Body of pancreas (tissue), 4 donors: ENCODE measurements at places on chromosomes 7 and 10. TPM values are rescaled to one million over a fixed set of nuclear protein-coding genes. Genes with fewer than 3 reads are reported as not detected.

The HKDC1 gene
- total RNA-seq, result 6.7 TPM

The CNPY1 gene
- total RNA-seq, result not detected

The JCAD gene
- 22.4 TPM for total RNA-seq

DNA sequence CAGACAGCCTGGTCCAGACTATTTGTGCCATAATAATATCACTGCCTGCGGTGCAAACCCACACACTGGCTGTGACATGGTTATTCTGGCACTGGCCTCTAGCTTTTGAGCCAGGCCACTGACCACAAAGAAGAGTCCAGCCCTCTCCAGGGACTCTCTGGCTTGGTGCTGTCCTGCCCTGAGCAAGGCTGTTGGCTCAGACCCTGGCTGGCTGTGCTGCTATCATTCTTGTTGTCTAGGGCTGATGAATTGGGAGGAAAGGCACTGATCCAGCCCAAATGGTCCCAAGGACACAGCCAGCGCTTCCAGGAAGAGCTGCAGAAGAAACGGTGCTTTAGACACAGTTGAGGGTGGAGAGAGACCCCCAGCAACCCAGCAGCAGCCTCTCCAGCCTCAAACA, 80.8 kb downstream of the TMEM130 start:
- H3K4me1 ChIP-seq, result no peaks in the 10 kb centered on the region
- H3K27ac ChIP-seq, result no peak overlapping the region
- H3K36me3 ChIP-seq, result no peaks in the 10 kb centered on the region
- DNase-seq, result no peak
- no peaks in the 10 kb centered on the region for H3K27me3 ChIP-seq

GRCh38 chr10:31977440-31978155, 49.0 kb upstream of the ARHGAP12 start:
- H3K4me1 ChIP-seq, result peaks cover 3% of the 10 kb centered on the region
- H3K27ac ChIP-seq, result no peak overlapping the region

GRCh38 chr7:8134089-8134733, 127.8 kb downstream of the ICA1 start:
- no peaks in the 10 kb centered on the region for H3K36me3 ChIP-seq
- no peaks in the 10 kb centered on the region for H3K27me3 ChIP-seq
- H3K4me1 ChIP-seq, result no peaks in the 10 kb centered on the region
- no peak for DNase-seq
- H3K4me3 ChIP-seq, result no peak overlapping the region

DNA sequence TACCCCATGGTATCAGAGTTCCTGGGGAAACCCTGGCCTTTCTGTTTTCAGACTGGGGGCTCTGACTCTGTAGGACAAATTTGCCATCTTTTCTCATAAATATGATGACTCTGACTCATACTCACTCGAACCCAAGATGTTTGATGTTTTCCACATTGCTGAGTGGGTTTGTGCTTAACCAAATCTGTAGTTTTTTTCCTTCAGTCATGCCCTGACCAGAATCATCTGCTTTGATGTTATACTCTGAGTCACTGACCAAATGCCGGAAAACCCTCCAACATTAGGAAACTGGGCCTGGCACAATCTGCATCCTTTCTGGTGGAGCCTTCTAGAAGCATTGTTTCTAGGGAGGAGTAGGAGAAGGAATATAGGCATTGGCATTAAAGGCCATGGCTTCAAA, 118.7 kb downstream of the C10orf105 start:
- no peaks in the 10 kb centered on the region for H3K27me3 ChIP-seq
- no peak overlapping the region for H3K27ac ChIP-seq
- peaks cover 22% of the 10 kb centered on the region for H3K4me1 ChIP-seq

- no peaks in the 10 kb centered on the region for H3K36me3 ChIP-seq
- H3K27me3 ChIP-seq, result no peaks in the 10 kb centered on the region
- no peaks in the 10 kb centered on the region for H3K4me1 ChIP-seq
- no peak overlapping the region for H3K27ac ChIP-seq
- DNase-seq, result no peak
- no peak overlapping the region for H3K4me3 ChIP-seq
These were observed 1092.5 kb upstream of the C7orf33 start for GRCh38 chr7:147498081-147498480.

DNA sequence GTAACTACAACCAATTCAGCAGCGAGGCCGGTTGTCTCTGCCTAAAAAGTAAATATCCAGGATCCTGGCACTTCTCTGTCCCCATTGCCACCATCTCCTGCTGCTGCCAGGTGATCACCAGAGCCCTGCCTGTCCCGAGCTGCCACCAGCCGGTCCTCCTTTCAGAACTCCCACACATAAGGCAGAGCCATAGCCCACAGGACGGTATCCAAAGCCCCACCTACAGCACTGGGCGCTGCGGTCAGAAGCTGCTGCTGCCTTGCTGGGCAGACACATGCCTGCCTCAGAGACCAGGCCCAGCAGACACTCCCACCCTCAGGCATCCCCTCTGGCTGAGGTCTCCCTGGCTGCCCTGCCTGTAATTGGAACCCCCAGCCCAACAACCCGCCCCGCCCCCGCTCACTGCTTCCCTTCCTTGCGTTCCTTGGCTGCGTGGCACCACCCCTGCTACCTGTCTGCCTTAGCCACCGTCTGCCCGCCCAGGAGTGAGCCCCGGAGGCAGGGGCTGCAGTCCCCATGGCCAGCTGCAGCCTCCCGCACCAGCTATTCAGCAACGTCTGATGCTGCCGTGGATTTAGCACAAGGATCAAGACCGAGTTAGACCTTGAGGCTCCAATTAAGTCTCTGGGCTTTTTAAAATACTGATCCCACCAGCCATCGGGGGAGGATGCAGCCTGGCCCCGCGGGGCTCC, 100.7 kb downstream of the CYTH3 start:
- no peaks in the 10 kb centered on the region for H3K27me3 ChIP-seq
- no peak overlapping the region for H3K27ac ChIP-seq
- no peaks in the 10 kb centered on the region for H3K36me3 ChIP-seq
- H3K4me3 ChIP-seq, result no peak overlapping the region
- H3K4me1 ChIP-seq, result no peaks in the 10 kb centered on the region
- no peak for DNase-seq

- H3K27ac ChIP-seq, result no peak overlapping the region
- no peak for DNase-seq
- no peak overlapping the region for H3K4me3 ChIP-seq
- H3K4me1 ChIP-seq, result no peaks in the 10 kb centered on the region
- H3K27me3 ChIP-seq, result no peaks in the 10 kb centered on the region
These were observed 80.7 kb upstream of the HDAC9 start for GRCh38 chr7:18414885-18415284.

DNA sequence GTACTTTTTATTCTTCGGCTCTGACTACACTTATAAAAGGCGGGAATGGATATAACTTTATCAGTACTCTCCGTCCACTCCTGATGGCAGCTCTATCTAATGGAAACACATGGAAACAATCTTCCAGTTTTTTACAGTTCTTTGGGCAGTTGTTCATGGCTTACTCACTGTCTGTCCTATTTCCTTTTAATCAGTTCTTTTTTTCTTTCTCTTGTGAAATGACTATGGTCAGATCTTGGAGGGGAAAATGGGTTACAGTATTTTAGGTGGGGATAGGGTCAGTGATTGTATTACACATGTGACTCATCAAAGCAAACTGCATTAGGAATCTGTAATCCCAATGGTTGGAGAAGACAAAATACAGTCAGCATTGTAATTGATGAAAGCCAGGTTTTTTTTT, 112.4 kb downstream of the BICC1 start:
- no peaks in the 10 kb centered on the region for H3K27me3 ChIP-seq
- H3K27ac ChIP-seq, result no peak overlapping the region
- H3K36me3 ChIP-seq, result no peaks in the 10 kb centered on the region
- no peak overlapping the region for H3K4me3 ChIP-seq
